ENCODE measurements at places on chromosomes 7 and 10.

DNA sequence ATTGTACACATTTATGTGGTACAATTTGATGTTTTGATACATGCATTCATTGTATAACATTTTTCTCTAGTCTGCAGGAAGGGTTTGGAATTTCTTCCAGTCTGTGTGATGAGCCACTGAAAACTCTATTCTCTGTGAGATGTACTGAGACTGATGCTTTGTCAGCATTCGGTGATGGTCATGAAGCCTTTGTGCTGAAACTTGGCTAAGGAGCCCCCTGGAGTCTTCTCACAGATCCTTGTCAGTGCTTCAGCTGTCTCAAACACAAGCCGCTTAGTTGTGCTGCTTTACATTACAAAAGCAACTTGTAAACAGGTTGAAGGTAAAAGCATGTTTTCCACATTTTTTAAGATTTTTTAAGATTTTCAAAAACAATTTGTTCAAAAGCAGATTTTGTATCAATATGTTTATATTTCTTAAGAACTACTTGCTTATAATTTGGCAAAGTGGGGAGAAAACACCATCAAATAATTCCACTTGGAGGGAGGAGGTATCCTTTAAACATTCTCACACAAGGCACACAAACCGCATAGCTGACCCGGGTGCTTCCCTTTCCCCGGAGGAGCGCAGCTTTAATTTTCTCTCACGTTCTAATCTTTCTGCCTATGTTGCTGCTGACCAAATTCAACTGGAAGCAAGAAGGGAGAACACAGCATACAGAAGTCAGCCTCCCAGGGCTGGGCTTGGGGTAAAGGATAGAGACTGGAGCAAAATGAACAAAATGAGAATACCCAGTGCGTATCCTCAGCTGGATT lies 249.8 kb upstream of the VSTM2A start:
- DNase-seq = no peak

- no peak for DNase-seq
Observed at GRCh38 chr7:70434376-70434775, 697.6 kb upstream of the GALNT17 start.

DNA sequence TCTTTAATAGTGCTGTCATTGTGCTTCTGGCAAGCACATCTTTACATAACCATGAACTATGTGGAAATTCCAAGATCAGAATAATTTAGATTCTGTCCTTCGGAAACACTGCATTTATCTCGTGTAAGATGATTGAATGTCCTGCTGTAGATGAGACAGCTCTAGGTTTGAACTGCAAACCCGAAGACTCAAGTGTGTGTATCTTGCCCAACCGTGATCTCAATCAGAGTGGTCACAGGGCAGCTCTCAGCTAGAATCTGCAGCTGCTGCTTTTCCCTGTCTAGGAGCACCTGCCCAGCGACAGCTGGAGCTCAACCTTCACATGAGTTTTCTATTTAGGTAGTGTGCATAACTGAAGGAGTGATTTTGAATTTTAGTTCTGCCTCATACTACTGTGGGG lies 17.5 kb upstream of the KIF20B start:
- DNase-seq = no peak

GRCh38 chr7:9097565-9098060 lies 664.2 kb downstream of the NXPH1 start:
- DNase-seq = no peak

DNA sequence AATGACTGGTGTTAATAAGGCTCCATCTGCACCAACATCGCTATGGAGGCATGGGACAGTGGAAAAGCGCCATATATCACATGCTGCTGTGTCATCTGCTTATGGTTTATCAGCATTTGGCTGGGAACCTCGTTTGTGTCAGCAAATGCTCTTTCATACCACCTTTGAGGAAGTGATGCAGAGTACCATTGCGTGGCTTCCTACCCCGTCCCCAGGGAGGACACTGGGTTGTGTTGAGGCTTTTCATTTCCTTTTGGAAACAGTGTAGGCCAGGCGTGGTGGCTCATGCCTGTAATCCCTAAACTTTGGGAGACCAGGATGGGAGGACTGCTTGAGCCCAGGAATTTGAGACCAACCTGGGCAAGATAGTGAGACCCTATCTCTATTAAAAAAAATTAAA lies 6.8 kb downstream of the TACR2 start:
- no peak for DNase-seq

- DNase-seq = no peak
Observed at GRCh38 chr10:101258179-101258885, 29.1 kb upstream of the LBX1 start.

DNA sequence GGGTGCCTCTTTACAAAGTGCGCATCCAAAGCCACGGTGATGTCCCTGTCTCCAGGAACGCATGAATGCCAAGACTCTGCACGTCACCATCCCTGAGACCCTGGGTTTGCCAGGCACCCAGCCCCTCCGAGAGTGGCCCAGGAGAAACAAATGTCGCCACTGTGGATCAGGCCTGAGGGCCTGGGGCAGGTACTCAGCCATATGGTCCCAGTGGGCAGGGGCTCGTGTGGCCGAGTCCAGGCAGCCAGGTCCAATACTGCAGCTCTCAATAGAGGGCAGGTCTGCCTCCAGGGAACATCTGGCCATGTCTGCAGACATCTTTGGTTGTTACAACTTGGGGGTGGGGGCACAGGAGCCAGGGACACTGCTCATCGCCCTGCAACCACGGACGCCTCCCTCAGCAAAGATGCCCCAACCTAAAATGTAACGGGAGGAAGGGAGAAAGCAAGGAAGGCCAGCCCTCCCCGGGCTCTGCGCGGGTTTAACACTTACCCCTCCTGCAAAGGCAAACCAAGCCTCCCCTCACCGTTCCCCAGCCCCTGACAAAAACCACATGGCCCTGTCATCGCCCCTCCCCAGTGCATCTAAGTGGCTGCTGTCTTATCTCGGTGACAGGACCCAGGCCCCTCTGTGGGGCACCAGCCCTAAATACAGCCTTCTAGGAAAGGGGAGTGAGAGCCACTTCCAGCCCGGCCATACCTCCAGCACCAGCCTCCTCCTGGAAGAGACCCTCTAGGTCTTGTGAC lies 10.3 kb upstream of the PAPOLB start:
- DNase-seq = no peak

DNA sequence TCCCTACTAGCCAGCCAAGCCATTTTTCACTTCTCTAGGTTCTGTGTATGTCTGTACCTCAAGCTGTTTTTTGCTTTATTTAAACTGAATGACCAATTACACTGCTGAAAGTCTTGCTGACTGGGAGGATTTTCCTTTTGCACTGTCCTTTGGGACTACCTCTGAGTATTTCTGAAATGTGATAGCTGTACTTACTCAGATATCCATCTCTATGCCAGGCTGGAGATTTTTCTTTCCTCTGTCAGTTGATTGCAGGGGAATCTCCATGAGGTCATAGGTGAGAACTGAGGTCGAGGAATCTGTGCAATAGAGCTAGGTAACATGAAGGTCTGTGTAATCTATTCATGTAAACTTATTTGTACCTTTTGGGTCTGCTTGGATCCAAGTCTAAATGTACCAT lies 38.9 kb upstream of the ANKRD1 start:
- DNase-seq = no peak

GRCh38 chr7:18262058-18262457 lies 233.5 kb upstream of the HDAC9 start:
- DNase-seq = no peak

DNA sequence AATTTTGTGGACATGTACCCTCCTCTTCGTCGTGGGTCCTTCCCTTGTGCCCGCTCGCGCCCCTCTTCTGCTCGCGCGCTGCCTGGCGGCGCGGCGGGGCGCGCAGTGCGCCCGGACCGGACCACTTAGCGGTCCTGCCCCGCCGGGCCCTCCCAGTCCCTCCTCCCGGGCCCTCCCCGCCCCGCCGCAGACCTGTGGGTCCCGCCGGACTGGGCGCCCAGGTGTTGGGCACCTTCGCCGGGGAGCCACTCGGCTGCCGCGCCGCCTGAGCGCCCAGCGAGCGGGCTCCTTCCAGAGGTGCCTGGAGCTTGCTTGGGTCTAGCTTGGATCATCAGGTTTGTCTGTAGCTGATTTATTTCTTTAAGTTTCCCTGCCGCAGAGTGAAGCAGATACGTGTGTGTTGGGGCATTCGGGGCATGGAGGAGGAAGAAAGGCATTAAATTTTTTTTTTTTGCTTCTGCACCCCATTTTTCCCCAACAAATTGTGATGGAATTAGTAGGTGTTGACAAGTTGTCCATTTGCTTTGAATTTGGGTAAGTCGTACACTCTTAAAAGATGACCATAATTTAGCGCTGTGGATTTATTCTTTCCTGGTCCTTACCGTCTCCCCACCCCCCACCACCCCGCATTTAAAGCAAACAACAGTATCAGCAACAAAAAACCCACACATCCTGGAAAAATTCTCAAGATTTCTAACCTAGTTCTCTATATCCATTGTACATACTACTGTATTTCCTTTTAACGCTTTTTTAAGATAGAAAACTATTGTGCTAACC lies 905 bp downstream of the C1GALT1 start:
- peak; percentile 13 for DNase-seq

DNA sequence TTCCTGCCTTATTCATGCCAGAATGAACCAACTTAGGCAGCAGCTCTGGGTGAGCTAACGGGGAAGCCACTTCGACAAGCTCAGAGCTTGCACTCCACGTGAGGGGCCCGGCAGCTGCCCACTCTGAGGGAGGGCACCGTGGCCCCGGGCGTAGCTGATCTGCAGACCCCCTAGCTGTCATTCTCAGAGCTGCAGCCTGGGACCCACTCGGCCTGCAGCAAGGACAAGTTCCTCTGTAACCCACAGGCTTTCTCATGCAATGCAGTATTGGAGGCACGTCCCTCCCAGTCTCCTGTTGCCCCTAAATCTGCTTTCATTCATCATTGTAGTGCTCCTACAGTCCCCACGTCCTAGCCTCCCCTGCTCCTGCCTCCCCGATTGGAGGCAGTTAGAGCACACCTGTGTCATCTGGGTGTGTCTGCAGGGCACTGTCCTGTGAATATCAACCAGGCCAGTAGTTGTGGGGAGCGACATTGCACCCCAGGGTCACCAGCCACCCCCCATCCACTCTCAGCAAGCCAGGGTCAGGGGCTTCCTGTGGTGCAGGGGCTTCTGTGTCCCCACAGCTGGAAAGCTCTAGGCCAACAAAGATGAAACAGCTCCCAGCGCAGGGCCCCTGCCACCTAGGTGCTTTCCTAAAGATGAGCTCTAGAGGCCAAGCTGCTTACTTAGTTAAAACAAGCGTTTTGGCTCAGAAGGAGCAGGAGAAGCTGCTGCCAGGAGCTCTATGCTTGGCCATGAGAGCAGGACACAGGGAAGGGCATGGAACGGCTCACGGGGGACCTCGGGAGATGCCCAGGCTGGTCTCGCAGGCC lies 333.6 kb downstream of the ADARB2 start:
- DNase-seq = no peak

- no peak for DNase-seq
Observed at GRCh38 chr7:114229246-114229645, 185.4 kb upstream of the FOXP2 start.

DNA sequence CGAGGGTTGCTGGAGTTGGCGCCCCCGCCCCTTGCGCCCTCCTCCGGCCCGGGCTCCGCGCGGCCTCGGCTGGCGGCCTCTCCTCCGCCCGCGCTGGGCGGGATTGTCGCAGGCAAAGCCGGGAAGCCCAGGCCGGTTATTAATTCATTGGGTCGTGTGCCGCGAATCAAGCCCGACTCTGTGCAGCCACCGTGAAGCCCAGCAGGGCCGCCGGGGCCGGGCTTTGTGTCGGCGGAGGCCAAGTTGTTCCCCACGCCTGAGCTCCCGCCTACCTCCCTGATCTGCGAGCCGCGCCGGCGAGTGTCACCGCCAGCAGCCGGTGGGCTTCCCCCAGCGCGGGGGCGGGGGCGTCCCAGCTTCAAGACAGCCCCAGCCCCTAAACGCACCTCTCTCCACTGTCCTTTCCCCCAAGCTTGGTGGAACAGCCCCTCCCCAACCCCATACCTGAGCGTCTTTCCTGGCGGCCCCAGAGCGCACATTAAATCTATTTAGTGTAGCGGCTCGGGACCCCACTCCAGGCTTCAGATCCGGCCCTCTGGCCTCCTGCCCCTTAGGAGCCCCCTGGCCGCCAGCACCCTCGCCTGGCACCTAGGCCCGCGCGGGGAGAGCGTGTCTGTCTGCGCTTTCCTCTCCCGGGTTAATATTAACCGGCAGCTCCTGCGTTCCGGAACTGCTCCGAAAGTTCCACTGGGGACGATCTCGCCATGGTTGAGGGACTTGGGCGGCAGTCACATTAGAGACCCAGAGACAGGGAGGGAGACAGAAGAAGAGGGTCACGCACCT lies 3.5 kb downstream of the SHH start:
- DNase-seq = no peak

DNA sequence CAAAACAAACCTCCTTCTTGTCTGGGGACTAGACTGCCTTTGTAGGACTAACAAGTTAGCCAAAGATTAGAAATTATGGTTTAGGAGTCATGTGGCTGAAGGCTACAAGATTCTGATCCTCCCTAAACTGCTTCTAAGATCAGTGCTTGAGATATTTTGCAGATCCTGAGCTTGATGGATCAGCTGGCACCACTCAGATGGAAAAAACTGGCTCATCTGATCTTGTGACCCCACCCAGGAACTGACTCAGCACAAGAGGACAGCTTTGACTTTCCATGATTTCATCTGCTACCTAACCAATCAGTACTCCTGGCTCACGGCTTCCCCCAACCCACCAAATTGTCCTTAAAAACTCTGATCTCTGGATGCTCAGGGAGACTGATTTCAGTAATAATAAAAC lies 271.5 kb upstream of the TAC1 start:
- DNase-seq = no peak

- no peak for DNase-seq
Observed at GRCh38 chr7:108311446-108312168, 144.6 kb downstream of the NRCAM start.

DNA sequence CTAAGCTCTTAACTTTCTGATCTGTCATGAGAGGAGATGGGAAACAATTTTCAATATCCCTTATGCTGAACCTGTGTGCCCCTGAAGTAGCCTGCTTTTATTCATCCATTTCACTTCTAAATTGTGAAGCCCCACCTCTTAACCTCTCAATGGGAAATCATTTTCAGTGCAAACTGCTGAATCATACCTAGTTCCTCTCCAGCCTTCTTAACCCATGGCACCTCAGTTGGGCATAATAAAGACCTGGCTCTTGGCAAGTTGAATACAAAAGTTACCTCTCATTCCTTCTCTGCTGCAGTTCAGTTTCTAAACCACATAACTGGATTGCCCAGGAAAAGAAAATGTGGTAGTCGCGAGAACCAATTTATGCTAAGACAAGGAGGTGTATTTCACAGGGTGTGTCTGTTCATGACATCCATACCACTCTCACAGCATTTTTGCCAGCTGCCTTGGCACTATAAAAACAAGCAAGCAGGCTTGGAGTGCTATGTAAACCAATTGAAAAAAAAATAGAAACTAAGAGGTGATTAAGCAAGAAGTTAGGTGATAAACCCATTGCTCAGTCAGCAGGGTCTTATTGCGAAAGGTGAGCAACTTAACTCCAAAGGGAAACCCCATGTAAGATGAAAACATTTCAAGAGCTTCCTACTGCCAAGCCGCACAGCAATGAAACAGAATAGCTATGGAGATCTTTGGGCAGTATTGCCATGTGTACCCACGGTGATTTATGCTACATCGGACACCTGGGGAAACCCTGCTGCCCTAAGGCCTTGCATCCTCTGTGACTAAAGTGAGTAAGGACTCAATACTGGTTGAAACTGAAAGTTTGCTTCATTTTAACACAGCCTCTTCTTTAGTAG lies 57.0 kb upstream of the DKK1 start:
- no peak for DNase-seq
